NCI-H2081 treated with DMSO at 0.1 percent for 48 hours (cell line): ENCODE measurements at places on chromosomes 12 and 14.
A peak's percentile ranks its signal among the peaks of the same experiment; 100 is the strongest.

- no peak for DNase-seq
Observed at GRCh38 chr12:13210236-13211190, 14.0 kb downstream of the EMP1 start.

GRCh38 chr12:56046027-56046780 lies 4.5 kb downstream of the RPS26 start:
- DNase-seq, result no peak

DNA sequence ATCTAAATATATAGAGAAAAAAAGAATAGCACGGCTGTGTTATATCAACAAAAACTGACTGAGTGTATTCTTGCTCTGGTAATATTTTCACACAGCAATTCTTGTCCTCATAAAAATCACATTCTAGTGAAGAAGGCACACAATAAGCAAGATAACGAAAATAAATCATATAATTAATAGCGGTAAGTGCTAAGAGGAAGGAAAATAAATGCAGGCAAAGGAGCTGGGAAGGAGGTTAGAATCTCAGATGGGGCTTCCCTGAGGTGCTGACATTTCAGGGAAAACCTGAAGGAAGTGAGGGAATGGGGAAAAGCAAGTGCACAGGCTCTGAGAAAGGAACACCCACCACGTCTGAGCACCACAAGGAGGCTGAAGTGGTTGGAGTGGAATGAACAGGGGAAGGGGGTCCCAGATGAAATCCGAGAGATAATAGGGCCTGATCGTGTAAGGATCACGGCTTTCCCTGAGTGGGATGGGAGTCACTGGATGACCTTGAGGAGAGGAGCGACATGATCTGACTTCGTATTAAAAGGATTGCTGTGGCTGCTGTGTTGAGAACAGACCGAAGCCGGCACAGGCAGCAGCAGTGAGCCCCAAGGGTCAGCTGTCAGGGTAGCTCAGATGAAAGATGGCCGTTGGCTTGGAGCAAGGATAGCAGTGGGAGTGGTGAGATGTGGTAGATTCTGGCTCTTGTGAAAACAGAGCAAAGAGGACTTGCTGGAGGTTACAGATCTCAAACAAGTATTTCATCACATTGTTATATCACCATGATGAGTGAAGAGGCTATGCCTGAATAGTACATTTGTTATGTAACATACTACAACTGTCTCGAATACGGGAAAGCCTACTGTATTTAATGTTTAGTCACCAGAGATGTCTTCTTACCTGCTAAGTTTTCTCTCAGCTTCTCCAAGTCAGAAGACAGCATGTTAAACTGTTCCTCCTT lies 67.1 kb upstream of the VPS33A start:
- DNase-seq, result no peak

- no peak for DNase-seq
Observed at GRCh38 chr14:26963711-26964110, 365.9 kb upstream of the NOVA1 start.

GRCh38 chr12:104549815-104550480 lies 93.2 kb downstream of the CHST11 start:
- DNase-seq, result no peak

GRCh38 chr12:96501133-96501761 lies 11.9 kb downstream of the CFAP54 start:
- no peak for DNase-seq

DNA sequence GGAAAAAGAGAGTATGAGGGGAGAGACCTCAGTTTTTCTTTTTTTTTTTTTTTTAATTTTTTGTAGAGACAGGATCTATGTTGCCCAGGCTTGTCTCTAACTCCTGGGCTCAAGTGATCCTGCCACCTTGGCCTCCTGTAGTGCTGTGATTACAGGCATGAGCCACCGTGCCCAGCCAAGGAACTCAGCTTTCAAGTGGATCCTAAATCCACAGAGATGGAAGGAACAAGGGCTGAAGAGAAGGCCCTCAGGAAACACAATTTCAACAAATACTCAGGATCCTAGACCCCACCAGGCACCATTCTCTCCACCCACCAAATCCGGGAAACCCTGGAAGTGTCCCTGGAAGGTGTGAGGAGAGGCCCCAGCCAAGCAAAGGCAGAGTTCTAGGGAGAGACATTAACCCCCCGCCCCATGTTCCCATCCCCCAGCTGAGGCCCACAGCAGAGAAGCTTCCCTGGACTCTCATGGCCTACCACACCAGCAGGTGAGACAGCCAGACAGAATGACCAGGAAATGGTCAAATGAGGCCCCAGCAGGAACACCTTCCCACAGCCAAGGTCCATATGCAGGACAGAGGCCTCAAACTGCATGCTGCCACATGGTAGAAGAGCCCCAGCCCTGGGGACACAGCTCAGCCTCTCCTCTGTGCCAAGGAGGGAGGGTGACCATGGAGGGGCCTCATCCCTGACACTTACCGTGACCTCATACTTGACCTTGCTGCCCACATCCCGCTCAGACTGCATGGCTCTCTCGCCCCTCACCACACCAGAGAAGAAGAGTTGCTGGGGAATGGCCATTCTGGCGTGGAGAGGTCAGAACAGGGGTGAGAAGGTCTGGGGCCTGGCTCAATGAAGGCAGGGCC lies 14.1 kb downstream of the ITGA7 start:
- no peak for DNase-seq

GRCh38 chr12:101878243-101878821 lies 952 bp downstream of the DRAM1 start:
- DNase-seq, result no peak

DNA sequence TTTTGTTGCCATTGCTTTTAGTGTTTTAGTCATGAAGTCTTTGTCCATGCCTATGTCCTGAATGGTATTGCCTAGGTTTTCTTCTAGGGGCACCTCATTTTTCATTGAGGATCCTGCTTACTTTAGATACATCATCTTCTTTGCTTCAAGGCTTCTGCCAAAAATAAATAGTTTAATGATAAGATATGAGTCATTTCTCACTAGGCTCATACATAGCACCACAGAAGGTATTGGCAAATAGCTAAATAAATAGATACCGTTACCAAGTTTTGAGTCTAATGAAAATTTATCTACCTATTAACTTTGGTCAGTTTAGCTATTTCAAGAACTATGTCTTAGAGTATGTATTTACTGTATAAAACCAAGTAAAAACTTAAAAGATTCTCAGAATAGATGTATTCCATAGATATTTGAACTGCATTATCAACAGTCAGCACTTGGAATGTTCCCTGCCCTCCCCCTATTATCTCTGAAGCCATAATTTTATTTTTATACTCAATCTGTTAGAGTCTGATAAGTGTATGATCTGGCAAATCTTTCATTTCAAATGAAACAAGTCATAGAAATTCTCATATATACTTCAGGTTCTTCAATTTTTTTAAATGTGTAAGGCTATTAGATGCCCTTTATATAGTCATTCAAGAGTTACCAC lies 310.2 kb downstream of the CCDC91 start:
- no peak for DNase-seq

DNA sequence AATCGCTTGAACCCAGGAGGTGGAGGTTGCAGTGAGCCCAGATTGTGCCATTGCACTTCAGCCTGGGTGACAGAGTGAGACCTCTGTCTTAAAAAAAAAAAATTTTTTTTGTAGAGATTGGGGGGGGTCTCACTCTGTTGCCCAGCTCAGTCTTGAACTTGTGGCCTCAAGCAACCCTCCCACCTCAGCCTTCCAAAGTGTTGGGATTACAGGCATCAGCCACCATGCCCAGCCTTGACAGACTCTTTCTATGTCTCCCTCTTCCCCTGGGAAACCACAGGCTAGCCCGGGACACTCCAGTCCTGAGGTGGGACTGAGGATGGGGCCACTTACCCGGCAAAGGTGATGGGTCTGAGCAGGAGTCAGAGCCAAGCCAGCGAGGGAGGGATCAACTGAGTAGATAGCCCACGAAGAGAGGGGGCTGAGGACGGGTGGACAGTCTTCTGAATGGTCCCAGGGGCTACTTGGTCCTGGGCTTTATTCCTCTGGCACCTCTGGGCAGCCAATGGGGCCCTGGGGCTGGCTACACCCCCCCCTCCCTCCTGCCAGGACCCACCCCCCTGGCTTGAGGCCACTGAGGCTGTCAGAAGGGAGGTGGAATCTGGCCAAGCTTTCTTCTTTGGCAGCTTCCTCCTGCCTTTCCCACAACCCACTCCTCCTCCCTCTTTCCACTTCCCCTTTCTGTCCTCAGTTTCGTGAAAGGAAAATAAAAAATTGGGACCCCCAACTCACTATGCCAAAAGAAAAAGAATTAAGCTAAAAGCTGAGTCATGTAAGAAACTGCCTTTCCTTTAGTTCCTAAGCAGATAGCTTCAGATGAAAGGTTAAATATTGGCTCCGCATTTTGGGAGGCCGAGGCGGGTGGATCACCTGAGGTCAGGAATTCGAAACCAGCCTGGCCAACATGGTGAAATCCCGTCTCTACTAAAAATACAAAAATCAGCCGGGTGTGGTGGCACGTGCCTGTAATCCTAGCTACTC lies at the start of gene SDS:
TSS of gene SDS (minus strand) at position 453 of the 981 bp plus-strand sequence. CDS start 4,179 bp downstream, outside the sequence.
- DNase-seq, result no peak

- no peak for DNase-seq
Observed at GRCh38 chr14:64620910-64621309, 71.1 kb downstream of the PPP1R36 start.

DNA sequence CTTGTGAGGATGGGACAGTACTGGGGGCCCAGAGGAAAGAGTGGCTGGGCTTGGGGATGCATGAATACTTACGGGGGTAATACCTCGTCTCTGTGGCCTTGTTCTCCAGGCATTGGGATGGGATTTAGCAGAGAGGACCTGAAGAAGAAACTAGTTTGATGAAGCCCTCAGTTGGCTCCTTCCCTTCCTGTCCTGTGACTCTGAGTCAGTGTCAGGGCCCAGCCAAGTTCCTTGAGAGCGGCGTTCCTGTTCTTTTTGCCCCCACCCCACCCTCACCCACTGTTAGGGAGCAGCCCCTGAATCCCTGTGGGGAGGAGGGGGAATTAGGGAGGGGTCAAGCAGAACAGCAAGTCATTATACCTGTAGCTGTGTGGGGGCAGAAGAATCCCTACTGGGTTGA lies 5.2 kb upstream of the LRP1-AS start:
- no peak for DNase-seq

GRCh38 chr14:77498984-77499527 lies 440 bp upstream of the ISM2 start:
- no peak for DNase-seq

DNA sequence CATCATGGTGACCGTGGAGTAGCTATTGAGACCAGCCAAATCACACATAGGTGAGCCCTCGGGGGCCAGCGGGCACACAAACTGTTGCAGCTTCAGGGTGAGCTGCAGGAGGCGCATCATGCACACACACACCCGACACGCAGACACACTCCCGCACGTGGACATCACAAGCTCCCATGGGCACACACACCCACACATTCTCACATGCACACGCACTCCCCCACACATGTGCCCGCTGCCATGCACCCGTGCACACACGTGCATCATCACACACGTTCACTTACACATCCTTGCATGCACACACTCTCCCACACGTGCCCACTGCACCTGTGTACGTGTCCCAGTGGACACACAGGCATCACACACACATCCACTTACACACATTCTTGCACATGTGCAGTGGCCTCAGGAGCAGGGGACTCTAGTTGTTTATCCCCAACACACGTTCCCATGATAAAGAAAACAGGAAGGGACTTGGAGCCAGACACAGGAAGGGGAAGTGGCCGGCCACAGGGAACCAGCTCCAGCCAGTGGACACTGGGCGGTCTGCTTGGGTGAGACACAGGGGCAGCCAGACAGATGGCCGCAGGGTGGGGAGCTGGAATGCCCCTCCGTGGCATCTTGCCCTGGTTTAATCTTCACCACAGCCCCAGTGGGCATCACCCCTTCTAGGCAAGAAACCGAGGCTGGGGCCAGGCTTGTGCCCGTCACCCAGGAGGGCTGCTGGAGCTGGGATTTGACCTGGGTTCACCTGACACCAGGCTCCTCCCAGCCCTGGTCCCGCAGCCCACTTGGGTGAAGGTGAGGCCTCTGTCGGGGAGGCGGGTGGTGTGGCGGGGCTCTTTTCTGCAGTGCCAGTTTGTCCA lies 49.7 kb downstream of the CYP46A1 start:
- no peak for DNase-seq

- DNase-seq, result no peak
Observed at GRCh38 chr12:8507596-8507995, 5.7 kb upstream of the CLEC4D start.

DNA sequence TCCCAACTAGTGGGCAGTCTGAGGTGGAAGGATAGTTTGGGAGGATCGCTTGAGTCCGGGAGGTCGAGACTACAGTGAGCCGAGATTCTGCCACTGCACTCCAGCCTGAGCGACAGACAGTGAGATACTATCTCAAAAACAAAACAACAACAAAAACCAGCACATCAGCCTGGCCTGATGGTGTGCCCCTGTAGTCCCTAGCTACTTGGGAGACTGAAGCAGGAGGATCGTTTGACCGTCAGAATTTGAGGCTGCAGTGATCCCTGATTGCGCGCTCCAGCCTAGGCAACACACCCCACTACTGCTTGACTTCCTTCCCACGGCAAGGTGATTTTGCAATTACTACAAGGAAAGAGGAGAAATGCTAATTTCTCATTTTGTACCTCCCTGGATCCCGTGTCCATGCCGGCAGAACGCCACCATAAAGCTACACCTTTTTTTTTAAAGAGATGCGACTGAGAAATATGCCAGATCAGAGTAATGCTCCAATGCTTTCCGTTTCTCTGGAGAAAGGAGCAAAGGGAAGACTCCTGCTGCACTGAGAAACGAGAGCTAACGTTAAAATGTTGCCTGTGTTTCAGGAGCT lies 672 bp upstream of the SCFD1 start:
- no peak for DNase-seq

DNA sequence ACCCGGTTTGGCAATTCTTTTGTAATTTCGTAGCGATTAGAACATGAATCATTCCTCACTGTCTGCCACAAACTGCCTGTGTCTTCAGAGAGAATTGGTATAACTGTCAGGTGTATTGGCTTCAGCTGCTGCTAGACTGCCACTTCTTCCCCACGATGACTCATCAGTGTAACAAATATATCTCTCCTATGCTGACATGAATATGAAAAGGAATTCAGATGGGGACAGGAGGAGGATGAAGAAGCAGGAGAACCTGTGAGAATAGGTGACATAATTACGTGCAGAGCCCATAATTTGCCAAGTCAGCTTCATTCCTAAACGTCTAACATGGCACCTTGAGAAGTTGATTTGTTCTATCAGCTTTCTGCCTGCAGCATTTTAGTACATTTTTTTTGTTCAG lies 64.9 kb downstream of the FRMD6 start:
- DNase-seq, result no peak

DNA sequence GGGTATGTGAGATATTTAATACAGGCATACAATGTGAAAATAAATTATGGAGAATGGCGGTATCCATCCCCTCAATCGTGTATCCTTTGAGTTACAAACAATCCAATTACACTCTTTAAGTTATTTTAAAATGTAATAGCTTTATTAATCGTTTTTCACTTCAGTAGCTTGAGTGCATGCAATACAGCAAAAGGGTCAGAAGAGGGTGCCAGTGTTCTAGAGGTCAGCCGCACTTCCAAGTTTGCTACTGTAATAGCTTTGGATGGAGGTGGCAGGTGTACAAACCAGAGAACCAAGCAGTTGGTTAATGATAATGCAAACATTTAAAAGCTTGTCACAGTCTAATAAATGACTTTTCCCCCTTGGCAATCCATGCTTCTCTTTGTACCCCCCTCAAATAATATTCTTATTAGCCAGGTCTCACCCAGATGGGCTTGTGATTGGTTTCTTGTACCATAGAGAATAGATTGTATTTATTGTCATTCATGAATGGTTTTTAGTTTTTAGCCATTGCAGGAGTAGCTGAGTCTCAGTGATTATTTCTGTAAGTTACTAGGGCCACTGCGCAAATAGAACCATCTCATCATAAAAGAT lies 127.0 kb downstream of the ERC1 start:
- peak; percentile 78 for DNase-seq

GRCh38 chr12:122123051-122123760 lies 44.6 kb downstream of the MLXIP start:
- DNase-seq, result no peak

- DNase-seq, result no peak
Observed at GRCh38 chr14:21535545-21536417, 9.6 kb upstream of the SALL2 start.
